Calu3 (cell line): ENCODE measurements at places on chromosomes 5 and 9.

GRCh38 chr5:110932755-110933488, 138.6 kb upstream of the TSLP start:
- DNase-seq: no peak

DNA sequence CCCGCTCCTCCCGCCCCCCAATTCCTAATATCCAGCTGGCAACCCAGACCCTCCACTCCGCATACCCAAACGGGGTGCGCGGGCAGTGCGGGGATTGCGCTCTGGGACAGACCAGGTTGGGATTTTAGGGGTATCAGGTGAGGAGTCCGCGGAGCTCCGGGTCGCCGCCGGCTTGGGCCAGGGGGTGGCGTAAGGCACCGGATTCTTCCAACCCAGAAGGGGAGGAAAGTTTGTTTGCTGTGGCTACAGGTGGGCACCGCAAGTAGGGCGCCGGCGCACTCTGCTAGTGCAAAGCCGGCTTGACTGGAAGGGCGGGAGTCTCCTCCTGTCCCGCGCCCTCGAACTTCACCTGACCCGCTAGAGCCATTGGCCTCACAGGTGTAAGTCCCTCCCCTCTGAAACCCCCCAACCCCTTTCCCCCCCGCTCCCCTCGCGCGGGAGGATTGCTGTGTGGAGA, 709 bp downstream of the IQGAP2 start:
- peak; percentile 80 for DNase-seq

GRCh38 chr5:54329731-54330709, 19.6 kb upstream of the ARL15 start:
- DNase-seq: no peak

DNA sequence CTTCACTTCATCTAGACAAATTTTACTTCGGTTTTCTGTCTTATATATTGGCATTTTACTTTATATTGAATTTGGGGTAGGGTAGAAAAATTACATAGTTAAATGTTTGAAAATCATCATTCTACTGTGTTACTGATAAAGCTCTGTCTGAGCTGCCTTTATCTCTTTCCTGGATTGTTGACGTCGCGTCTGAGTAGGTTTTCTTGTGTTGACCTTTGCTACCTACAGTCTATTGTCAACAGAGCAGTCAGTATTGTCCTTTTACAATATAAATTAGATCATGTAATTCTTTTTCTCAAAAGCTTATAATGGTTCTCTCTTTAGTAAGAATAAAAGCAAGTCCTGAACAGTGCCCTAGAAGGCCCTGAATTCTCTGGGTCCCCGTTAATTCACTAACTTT, 128.2 kb downstream of the HACD4 start:
- DNase-seq: no peak

GRCh38 chr9:68793605-68794343, 88.7 kb downstream of the PIP5K1B start:
- no peak for DNase-seq

DNA sequence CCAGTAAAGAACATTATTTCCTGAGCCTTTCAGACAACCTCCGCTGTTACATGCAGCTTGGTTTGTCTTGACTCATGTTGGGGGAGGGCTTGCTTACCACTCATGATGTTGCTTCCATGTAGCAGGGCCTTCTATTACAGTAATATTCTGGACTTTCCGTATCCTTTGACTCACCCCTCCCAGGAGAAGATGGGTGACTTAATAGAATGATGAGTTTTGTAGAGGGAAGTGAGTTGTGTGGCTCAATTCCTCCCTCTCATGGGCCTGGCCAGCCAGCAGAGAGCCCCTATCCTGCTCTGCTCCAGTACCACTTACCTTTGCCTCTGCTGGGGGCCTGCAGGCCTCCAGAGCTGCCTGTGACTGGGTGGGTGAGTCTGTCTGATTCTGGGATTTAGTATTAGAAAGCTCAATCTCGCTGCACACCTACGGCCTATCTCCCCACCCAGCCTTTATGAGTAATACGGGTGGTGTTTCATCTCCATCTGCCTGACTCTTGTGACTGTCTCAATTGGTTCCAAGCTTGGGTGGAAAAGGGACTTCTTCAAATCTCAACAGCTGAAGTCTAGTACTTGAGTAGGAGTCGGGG, 52.6 kb upstream of the KLF9 start:
- DNase-seq: no peak

- no peak for DNase-seq
Measured at GRCh38 chr9:93387791-93388190, 63.7 kb upstream of the FAM120A start.

GRCh38 chr9:21558615-21559401, 76.7 kb upstream of the IFNE start:
- no peak for DNase-seq

DNA sequence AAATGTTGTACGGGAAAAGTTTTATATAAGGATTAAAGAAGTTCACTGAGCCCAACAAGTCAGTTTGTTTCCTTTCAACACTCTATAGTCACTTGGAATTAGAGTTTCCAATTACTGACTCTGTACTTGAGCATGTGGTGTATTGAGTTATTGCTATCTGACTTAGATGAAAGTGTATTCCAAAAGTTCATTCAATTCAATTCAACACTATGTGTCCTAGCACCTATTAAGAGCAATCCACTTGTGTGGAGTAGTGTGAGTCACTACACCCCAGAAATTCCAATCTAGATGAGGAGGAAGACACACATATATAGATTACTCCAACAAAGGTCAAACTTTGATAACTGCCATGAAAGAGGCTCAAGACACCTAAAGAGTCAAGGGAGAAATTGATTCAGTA, 98.2 kb upstream of the SLCO6A1 start:
- no peak for DNase-seq

GRCh38 chr5:139635606-139636206, 12.4 kb upstream of the CXXC5 start:
- DNase-seq: peak; percentile 87

DNA sequence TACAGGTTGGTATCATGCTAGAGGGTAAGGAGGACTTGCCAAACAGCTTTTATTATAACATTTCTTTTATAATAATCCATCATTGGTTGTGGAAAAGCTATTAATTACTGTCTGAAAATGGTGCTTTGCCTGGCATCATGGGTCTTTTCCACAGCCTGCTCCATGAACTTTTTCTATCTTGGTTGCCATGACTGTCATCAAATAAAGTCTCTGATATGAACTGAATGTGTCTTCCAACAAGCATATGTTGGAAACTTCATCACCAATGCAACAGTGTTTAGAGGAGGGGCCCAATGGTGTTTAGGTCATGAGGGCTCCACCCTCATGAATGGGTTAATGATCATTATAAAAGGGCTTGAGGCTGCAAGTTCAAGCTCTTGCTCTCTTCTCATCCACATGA, 81.0 kb downstream of the FREM1 start:
- DNase-seq: no peak

GRCh38 chr5:121038438-121038837, 574.3 kb downstream of the PRR16 start:
- no peak for DNase-seq

- DNase-seq: no peak
Measured at GRCh38 chr9:76564297-76564696, 105.3 kb downstream of the GCNT1 start.

DNA sequence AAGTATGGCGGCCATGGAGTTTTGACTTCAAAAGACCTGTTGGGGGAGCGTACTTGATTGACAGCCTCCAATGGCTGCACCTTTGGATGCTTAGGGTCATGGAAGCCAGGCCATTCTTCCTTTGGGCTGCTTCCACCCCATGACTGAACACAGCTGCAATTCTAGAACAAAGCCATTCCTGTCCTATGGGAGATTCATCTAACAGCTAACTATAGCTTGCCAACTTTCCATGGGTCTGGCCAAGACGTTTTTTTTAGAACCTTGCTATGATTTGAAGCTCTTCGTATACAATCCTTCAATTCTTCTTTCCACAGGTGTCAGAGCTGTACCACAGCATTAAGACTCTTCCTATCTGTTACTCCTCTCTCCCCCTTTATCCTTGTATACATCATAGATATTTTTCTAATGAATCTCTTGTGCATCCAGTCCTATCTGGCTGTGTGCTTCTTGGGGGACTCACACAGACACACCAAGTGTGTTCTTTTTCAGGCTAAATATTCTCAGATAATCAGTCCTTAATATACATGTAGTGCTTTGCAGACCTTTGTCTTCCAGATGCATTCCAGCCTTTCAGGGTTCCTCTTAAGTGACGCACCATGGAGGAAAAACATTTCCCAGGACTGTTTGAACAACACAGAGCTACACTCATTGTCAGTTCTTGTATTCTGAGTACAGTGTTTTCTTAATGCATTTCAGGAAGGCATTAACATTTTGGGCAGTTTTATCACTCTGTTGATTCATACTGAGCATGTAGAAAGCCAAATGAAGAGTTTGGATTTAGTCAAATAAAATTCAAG, 198.9 kb downstream of the TAF11L14 start:
- no peak for DNase-seq

- no peak for DNase-seq
Measured at GRCh38 chr9:133167096-133167730, 3.5 kb upstream of the GBGT1 start.

GRCh38 chr5:31692561-31693221, 53.8 kb downstream of the PDZD2 start:
- DNase-seq: no peak

- no peak for DNase-seq
Measured at GRCh38 chr9:83196946-83197345, 134.0 kb upstream of the RASEF start.

GRCh38 chr9:125407974-125408900, 146.6 kb downstream of the GAPVD1 start:
- peak; percentile 80 for DNase-seq

- no peak for DNase-seq
Measured at GRCh38 chr5:80372780-80373179, 35.1 kb upstream of the ZFYVE16 start.

GRCh38 chr9:137240318-137240840, 708 bp upstream of the TUBB4B start:
- no peak for DNase-seq

DNA sequence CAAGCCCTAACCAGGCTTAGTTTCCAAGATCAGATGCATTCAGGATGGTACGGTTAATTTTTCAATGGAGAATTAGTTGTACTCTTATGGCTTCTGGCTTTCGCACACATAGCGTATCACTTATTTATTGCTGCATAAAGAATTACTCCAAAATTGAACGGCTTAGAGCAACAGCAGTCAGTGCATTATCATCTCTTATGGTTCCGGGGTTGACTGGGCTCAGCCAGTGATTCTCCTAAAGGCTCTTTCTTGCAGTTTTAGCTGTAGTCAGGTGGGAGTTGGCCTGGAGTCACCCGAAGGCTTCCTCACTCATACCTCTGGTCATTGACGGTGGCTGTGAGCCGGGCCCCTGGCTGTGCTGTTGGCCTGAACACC, 595 bp upstream of the GRHPR start:
- DNase-seq: no peak

DNA sequence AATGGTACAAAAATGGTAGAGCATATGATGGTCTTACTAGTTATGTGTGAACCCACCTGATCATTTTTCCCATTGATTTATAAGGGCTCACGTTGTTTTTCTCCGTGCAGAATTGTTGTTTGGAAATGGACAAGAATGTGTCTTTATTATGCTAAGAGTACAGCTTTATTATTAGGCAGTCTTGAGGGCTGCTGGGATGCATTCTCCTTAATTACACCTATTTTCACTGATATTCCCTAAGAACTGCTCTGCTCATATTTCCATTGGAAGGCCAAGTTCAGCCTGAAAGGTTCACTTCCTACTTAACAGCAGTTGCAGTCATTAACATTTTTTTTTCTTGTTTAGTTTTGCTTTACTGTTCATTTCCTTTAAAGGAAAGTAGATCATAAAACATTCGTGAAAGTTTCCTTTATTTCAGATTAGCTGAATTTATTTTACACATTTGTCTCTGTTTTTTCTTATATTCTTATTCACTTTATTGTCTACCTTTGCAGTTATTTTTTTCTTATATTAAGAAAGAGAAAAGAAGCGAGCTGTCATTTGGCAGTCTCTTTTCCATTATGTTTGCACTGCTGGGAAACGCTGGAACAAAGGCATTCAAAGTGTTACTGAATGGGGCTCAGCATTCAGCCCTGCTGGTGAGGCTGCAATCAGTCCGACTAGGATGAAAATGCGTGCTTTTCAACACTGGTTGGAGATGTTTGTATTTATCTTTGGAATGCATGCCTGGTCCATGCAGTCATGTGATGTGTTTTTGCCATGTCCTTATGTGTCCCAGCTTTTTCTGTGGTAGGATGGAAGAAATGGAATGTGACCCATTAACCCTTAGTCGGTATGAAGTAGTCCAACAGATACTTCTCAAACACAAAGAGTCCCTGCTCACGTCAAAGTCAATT, 602.7 kb upstream of the ZNF608 start:
- DNase-seq: no peak

DNA sequence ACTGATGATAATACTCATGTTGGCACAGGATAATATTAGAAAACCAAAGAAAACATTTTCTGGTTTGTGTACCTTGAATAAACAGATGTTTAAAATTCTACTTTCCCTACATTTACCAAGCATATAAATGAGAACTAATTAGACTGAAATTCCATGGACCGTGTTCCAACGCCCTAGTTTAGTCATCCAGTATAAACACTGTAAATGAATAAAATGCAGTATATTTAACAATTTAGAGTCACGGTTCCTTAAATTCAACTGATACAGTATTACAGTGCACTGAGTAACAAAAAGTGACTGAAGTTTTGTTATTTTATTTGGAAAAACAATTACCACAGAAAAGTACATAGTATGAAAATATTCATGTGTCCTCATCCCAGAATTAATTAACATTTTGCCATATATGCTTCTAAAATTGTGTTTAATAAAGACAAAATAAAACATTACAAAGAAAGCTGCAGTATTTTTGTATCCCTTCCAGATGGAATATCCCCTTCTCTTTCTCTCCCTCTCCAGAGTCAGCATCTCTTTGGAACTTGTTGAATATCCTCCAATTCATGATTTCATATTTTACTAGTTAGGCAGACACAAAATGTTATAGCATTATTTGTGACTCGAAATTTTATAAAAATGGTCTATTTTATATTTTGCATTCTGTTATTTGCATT, 112.5 kb downstream of the HMHB1 start:
- no peak for DNase-seq
